ENCODE measurements at places on chromosomes 3 and 15. TPM values are rescaled to one million over a fixed set of nuclear protein-coding genes. Genes with fewer than 3 reads are reported as not detected.

Gene DPPA2
- total RNA-seq, result not detected

Gene FRMD4B
- total RNA-seq, result 44.4 TPM

Gene ZBBX
- not detected for total RNA-seq

Gene CTXN2
- not detected for total RNA-seq

Gene CCDC54
- total RNA-seq, result not detected

Gene MGLL
- 36.4 TPM for total RNA-seq

Gene ZBED2
- total RNA-seq, result 1.5 TPM

Gene GRK7
- not detected for total RNA-seq

Gene ATP8B4
- total RNA-seq, result 10.5 TPM

Gene FAM43A
- total RNA-seq, result 19.9 TPM

Gene KCNMB3
- 3.9 TPM for total RNA-seq

Gene CDHR4
- not detected for total RNA-seq

Gene GABRR3
- not detected for total RNA-seq

Gene LSAMP
- 7.7 TPM for total RNA-seq

Gene FXR1
- total RNA-seq, result 558 TPM

Gene MCF2L2
- total RNA-seq, result 2.6 TPM

Gene STRIT1
- 3.9 TPM for total RNA-seq

Gene TCF12
- 176 TPM for total RNA-seq

Gene FBXO40
- total RNA-seq, result 12.7 TPM

Gene CILP
- 70.9 TPM for total RNA-seq

Gene GOLGA8G
- total RNA-seq, result not detected

Gene EPHA6
- total RNA-seq, result 1.1 TPM

Gene PRSS50
- total RNA-seq, result not detected

Gene PLSCR4
- 55.6 TPM for total RNA-seq

Gene STXBP5L
- total RNA-seq, result not detected

Gene SCAMP5
- total RNA-seq, result 0.62 TPM

Gene MKRN3
- 2.7 TPM for total RNA-seq

Gene SLC6A6
- 19.8 TPM for total RNA-seq

Gene MESP1
- 0.31 TPM for total RNA-seq

Gene GP9
- not detected for total RNA-seq

Gene CTXND1
- 1.2 TPM for total RNA-seq

Gene FANCD2OS
- not detected for total RNA-seq

Gene LSMEM2
- total RNA-seq, result 17.1 TPM

Gene DUOXA2
- 1.2 TPM for total RNA-seq

Gene SUCNR1
- total RNA-seq, result 0.10 TPM

Gene MUC20
- 11.5 TPM for total RNA-seq

Gene LAMB2
- 581 TPM for total RNA-seq

Gene CCDC9B
- total RNA-seq, result 25.4 TPM

Gene EFCC1
- 1.3 TPM for total RNA-seq

Gene MYRIP
- total RNA-seq, result 3.7 TPM

Gene B4GALT4
- 17.5 TPM for total RNA-seq

Gene CEMIP
- 0.82 TPM for total RNA-seq

Gene ITIH1
- not detected for total RNA-seq

Gene ZNF660
- total RNA-seq, result 3.4 TPM

Gene SLC27A2
- 0.31 TPM for total RNA-seq

Gene POLQ
- 3.7 TPM for total RNA-seq

Measured in tongue (tissue), 3 donors.